Midbrain (tissue), 1 donor: ENCODE measurements at places on chromosomes 1 and 21.

DNA sequence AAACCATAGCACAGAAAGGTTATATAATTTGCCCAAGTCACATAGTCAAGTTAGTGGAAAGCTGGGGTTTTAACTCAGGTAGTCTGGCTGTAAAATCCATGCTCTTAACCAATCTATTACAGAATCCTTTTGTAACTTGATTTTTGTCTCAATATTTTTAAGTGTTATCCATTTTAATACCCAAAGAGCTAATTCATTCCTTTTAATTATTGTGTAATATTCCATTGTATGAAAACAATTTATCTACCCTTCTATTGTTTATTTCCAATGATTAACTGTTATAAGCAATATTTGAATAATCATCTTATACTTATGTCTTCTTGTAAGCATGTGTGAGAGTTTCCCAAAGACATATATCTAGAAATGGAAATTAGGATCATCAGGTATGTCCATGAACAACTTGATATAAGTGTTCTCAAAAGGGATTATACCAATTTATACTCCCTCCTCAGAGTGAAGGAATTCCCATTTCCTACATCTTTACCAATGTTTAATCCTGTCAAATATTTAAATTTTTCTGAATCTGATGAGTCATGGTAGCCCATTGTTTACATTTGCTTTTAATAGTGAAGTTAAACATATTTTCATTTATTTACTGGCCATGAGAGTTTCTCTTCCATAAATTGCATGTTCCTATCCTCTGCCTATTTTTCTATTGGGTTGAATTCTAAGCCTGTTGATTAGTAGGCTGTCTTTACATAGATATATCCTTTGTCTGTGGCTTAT, 13.9 kb downstream of the TEX50 start:
- no peak for DNase-seq

DNA sequence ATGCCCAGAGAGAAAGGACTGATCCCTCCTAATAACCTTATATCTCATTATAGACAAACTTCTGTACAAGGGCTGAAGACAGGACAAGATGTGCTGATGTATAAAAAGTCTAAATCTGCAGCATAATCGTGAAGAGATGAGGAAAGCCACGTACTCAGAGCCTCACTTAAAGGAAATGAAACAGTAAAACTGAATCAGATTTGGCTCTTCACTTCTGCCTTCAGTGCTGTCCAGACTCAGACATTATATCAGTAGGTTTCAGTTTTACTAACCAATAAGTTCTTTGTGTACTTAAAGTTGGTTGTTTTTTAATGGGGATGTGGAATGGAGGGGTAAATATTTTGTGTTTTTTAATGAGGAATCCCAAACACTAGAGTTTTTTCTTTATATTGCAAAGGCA, 45.3 kb upstream of the RGS1 start:
- DNase-seq, result peak; percentile 38

- no peak for DNase-seq
Observed at GRCh38 chr1:70264839-70265238, 43.7 kb downstream of the SRSF11 start.

- DNase-seq, result no peak
Observed at GRCh38 chr1:115479055-115479482, 141.0 kb upstream of the NGF start.

- DNase-seq, result no peak
Observed at GRCh38 chr1:187862506-187862905, 1033.8 kb downstream of the PLA2G4A start.

- DNase-seq, result no peak
Observed at GRCh38 chr1:35112668-35113067, 33.5 kb downstream of the ZMYM1 start.

DNA sequence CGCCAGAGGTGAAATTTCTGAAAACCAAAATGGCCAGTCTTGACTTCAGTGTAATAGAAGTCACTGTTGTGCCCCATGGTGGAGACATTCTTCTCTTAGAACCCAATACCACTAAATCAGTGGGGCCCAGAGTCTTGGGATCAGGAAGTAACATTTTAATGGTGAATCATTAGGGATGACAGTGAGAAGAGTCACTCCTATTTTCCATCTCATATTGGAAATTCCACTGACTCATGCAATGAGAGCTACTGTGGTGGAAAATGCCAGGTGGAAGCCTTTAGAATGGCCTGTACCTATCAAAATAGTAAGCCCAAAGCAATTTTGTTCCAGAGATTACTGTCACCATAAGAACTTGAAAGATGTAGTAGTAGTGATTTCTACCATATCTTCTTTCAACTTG, 20.6 kb upstream of the PPM1J start:
- DNase-seq, result no peak

DNA sequence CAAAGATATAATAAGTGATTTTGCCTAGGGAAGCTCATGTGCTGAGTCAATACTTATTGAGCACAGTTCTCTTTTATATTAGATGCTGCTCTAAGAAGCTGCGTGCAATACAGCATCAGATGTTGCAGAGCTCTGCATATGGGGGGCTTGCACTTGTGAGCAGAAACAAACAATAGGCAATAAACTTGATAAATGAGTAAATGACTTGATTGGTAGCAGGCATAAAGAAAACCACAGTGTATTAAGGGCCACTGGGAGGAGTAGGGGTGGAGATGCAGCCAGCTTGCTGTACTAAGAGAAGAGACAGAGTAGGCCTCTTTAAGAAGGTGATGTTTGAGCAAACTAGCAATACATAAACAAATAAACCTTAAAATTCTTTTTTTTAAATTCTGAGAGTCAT, 598.5 kb upstream of the ADAMTS5 start:
- DNase-seq, result no peak

GRCh38 chr21:33296156-33296555, 28.6 kb upstream of the IFNAR1 start:
- no peak for DNase-seq

GRCh38 chr21:43016728-43017127, 42.4 kb downstream of the PKNOX1 start:
- DNase-seq, result no peak

DNA sequence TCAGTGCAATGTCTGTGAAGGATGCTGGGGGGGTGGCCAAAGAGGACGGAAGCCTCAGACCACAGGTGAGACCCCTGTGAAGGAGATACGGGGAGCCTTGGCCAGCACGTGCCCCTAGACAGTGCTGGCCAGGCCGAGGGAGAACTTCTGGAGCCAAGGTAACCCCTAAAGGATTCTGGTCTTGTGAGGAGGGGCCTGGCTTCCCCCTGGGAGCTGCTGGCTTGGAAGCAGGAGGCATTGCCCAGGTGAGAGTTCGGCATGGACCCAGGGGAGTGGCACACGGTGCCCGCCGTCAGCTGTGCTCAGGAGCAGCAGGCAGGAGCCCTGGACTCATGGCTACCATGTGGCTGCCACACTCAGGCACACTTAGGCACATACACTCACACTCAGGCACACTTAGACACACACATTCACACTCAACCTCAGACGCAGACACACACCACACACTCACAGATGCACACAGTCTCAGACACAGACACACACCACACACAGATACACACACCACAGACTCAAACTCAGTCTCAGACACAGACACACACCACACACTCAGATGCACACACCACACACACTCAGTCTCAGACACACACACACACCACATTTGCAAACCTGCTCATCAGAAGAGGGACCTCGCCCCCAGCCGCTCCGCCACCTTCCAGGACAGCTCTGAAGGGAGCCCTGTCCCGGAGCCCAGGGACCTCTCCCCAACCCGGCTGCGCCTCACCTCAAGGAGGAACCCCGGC, 1.1 kb upstream of the COL6A2 start:
- DNase-seq, result no peak

DNA sequence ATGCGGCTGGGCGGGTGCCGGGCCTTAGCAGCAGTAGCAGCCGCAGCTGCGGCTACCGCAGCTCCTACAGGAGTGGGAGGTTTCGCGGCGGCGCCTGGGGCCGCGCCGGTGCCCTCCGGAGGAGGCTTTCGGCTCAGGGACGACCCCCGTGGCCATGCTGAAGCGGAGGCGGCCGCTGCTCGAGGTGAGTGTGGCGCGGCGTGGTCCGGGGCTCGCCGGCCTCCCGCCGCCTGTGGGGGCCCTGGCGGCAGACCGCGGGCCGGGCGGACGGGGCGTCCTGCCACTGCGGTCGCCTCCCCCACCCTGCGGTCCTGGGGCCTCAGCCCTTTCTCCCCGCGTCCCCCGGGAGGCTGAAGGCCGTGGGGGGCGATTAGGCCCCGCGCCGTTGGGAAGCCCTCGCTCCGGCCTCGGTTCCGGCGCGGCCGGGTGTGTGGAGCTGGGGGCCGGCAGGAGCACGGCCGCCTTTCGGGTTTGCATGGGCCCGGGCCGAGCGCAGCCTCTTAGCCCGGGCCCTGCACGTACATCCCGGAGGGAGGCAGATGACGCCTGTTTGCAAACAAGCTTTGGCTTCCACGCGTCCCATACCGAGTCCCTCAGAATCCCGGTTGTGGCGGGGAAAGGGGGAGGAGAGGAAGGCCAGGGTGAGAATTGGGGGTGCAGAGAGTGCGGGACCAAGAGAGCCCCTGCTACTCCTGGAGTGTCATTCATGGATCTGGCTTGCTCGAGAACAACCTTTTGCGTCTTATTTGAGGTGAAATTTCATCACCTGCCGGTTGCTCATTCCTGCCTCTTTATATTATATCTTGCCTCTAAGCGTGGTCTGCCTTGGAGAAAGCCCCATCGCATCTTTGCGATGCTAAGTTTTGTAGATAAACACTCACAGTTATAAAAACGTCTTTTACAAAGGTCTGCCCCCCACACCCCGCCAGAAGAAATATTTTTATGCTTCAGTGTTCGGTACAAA, 613 bp downstream of the ZFYVE9 start:
- peak; percentile 44 for DNase-seq

DNA sequence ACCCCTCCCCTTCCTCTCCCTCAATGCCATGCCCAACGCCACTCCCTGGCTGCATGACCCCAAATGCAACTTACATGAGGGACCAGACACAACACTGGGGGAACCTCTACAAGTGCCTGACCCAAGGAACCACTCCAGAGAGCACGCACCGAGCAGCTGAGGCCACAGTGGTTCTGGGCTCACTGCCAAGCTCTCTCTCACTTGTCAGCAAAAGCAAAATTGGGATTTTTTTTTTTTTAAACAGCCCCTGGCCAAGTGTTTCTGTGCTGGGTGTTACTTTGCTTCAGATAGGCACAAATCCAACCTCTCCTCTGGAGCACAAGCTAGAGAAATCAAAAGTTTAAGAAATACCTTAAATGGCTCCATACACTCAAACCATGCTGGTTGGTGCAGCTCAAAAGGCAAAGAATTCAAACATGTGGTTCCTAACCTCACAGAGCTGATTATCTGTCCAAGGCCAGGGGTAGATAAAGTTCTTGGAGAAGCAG, 363.0 kb downstream of the SETD4 start:
- DNase-seq, result peak; percentile 49

DNA sequence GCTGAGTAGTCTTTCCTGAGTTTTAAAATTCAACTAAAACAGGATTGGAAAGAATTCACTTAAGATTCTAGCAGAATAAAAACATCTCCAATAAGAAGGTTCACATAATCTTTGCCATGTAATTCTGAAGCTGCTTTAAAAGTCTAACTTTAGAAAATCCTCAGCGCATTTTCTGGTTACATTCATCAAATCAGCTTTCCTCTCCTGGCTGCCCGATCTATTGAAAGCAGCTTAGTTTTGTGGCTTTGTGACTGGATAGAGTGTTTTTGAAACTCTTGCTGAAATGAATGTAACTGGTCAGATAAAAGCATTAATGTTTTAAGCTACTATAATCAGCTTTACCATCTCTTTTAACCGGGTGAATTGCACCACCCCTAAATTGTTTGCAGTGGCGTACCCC, 66.8 kb downstream of the DOP1B start:
- no peak for DNase-seq

- DNase-seq, result no peak
Observed at GRCh38 chr1:92398519-92398918, 88.2 kb downstream of the GFI1 start.

DNA sequence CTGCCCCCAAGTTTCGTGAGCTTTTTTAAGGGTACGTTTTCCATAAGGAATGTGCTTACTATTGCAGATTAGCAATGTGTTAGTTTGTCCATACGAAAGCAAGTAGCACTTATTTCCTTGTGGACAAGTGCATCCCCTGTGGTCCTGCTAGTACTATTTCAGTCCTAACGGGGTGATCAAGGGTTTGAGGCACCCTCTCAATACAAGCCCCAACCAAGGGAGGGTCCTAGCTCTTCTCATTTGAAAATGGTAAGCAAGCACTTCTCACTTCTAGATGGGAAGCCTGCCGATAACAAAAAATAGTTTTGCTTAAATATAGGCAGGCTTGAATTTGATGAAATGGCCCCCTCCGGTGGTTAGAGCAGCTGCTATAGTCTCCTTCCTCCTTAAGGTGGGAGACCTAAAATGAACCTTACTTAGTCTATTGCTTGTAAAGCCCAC, 64.0 kb upstream of the HMCN1 start:
- DNase-seq, result peak; percentile 42

DNA sequence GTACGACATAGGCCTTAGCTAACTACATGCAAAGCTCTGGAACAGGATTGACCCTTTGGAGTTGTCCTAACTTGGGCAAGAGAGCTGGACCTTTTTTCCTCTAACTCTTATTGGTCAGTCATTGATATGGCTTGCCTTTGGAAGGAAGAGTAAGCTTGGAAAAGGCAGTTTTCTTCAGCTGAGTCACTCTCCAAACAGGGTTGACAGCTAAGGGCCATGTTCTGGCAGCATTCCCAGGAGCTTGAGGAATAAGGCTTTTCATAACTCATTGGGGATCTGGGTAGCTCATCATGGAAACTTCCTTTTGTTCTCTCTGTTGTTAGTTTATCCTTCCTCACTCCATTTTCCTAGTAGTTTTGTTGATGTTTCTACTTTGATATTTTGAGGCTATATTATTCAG, 14.5 kb upstream of the ERRFI1 start:
- DNase-seq, result no peak

DNA sequence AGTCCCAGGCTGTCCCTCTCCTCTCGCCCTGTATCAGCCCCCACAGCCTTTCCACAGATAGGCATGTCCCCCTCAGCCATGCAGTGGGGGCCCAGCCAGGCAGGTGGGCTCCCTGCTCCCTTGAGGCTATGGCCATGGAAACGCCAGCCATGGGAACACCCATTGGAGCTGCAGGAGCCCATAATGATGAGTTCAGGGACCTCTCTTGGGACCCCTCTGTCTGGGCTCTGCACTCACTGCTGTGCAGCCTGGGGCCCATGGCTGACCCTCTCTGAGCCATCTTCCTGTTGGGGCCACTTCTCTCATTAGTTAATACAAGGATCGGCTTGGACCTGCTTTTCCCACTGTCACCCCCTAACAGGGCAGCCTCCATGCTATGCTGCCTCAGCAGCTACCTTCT, 33.2 kb downstream of the WNT3A start:
- DNase-seq, result no peak

- no peak for DNase-seq
Observed at GRCh38 chr1:200258447-200259375, 151.1 kb downstream of the ZNF281 start.

GRCh38 chr1:9658199-9658598, 6.7 kb downstream of the PIK3CD start:
- DNase-seq, result no peak

- DNase-seq, result no peak
Observed at GRCh38 chr1:33143698-33144097, 38.1 kb downstream of the TRIM62 start.

DNA sequence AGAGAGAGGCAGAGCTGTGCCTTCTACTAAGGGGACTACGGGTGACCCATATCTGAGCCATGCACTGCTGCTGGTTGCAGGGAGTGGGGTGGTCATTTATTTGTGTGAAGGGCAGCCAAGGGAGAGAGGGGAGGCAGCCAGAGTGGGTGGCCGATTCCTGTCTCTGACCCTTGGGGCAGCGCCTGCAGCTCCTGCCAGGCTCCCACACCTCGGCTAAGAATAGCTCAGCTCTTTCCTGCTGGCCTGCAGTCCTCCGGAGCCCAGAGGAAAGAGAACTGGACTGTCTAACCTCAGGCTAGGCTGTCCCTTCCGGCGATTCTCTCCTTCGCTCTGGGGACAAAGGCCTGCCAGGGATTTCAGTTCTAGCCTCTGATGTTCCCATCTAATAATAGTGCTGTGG, 11.6 kb upstream of the CD34 start:
- no peak for DNase-seq
